Stimulated activated CD8-positive, alpha-beta memory T cell treated with anti-CD3 and anti-CD28 coated beads, Interleukin-2, amount 100 ng/mL, for 1 hour (primary cell): ENCODE measurements at places on chromosomes 2 and 18.

DNA sequence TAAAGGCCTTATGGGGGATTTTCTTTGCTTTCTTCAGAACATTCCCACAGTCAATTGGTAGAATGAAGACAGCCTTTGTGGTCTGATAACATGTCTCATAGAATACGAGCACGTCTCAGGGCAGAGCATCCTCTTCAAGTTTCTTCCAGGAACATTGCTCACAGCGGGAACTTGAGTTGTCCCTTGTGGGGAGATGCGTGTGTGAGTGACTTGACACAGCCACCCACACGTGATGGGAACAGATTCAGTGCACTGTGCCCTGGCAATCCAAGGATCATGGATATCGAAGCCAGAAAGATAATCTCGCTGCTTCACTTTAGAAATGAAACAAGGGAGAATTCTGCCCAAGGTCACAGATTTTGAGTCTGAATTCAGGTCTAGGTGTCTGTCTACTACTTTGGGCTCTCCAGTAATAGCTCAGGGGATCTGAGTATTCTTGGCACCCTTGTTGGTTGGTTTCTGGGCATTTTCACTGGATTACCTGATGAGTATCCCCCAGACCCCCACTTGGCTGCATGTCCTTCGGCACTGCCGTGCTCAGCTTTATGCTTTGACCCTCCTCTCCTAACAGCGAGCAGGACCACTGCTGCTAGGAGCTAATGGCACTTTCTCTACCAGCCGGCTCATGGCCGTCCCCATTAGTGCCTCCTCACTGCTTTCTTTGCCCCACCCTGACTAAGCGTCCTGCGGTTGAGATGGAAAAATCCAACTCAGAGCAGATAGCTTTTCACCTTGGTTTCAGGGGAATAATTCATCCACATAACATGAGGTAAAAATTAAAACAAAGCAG is 75.9 kb upstream of the FOSL2 start:
- no peak for DNase-seq

- DNase-seq: no peak
Measured at GRCh38 chr2:228063558-228063957, 117.9 kb downstream of the SPHKAP start.

- DNase-seq: no peak
Measured at GRCh38 chr2:48619526-48619925, 1.9 kb downstream of the GTF2A1L start.

DNA sequence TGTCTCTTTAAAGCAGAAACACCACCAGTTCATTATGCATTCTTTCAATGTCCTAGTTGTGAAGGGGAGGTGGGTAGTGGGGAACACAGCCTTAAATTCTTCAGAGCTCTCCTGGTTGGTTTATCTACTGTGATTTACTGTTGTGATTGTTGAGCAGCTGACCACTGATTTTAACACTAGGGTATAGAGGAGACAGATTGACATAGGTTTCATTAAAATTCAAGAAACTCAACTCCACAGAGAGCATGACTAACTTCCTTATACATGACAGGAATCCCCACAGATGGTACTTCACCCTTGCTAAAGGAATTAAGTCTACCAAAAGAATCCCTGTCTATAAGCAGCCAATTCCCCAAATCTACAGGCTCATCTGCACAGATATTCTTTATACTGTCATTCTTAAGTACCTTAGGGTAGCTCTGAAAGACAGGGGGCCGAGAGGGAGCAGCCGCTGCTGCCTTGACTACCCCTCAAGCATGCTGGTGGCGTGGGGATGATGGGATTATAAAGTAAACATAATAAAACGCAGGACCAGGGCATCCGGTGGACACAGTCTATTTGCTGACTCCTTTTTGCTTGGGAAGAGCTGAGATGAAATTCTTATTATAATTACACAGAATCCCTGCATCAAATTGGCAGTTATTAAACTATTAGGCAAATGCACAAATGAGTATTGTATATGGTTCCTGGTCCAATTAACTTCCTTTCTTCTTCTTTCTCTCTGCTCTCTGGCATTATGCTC is 1377.6 kb upstream of the PIK3C3 start:
- DNase-seq: no peak

GRCh38 chr18:24985586-24985985 is 366.4 kb downstream of the ZNF521 start:
- no peak for DNase-seq

- no peak for DNase-seq
Measured at GRCh38 chr18:79585395-79586370, 93.9 kb upstream of the CTDP1 start.
